ENCODE measurements at places on chromosomes 13 and 19.

GRCh38 chr13:74062933-74063332 lies 71.3 kb downstream of the KLF12 start:
- no peak for DNase-seq

DNA sequence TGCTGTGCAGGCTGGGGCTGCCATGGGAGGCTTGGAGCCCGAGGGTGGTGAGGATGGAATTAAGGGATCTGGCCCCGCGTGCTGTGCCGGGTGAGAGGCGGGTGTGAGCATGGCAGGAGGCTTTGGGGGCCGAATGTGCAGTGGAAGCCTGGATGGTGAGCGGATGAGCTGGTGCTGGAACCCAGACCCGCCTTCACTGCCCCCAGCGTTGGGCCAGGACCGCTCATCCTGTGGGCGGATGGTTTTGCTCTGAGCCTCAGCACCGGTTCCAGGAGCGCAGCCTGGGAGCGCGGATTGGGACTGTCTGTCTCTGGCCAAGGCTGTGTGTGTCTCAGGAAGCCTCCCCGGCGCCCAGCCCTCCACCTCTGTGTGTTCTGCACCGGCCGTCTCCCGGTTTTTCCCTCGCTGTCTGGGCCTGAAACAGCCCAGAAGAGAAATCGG lies 16.7 kb downstream of the KDM4B start:
- DNase-seq: no peak

DNA sequence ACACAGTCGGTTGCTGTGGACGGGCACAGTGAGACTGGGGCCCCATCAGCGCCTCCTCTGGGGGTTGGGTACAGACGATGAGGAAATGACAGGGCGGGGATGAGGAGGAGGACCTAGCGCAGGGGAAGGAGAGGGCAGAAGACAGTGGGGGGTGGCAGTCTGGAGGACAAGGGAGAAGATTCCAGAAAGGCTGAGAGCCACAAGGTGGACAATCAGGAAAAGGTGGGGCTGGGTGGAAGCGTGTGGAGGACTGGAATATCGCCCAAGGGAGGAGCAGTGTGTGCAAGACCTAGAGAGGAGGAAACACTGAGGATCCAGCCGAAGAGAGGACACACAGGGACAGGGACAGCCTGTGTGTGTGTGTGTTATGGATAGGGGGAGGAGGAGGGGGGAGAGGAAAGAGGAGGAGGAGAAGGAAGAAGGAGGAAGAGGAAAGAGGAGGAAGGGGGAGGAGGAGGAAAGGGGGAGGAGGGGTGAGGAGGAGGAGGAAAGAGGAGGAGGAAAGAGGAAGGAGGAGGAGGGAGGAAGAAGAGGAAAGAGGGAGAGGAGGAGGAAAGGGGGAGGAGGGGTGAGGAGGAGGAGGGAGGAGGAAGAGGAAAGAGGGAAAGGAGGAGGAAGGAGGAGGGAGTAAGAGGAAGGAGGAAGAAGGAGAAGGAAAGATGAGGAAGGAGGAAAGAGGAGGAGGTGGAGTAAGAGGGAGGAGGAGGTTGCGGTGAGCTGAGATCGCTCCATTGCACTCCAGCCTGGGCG lies 15.8 kb upstream of the GARIN5A start:
- DNase-seq: no peak

DNA sequence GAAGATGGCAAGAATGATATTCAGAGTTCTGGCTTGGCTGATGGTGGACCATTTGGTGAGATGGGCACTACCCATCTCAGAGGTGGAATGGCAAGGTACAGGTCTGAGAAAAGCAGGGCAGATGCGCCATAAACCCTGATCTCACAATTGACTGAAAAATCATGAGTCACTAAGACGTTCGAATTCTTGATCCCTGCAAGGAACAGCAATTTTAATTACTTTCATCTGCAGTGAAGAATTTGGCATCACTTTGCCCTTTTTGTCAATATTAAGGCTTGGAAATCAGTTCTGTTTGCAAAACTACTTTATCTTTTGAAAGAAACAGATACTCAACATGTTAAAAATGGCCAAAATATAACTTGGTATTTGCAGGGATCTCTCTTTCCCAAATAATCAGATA lies 38.1 kb downstream of the HTR2A start:
- DNase-seq: no peak

GRCh38 chr13:93080587-93080986 lies 146.0 kb upstream of the GPC6 start:
- DNase-seq: no peak

DNA sequence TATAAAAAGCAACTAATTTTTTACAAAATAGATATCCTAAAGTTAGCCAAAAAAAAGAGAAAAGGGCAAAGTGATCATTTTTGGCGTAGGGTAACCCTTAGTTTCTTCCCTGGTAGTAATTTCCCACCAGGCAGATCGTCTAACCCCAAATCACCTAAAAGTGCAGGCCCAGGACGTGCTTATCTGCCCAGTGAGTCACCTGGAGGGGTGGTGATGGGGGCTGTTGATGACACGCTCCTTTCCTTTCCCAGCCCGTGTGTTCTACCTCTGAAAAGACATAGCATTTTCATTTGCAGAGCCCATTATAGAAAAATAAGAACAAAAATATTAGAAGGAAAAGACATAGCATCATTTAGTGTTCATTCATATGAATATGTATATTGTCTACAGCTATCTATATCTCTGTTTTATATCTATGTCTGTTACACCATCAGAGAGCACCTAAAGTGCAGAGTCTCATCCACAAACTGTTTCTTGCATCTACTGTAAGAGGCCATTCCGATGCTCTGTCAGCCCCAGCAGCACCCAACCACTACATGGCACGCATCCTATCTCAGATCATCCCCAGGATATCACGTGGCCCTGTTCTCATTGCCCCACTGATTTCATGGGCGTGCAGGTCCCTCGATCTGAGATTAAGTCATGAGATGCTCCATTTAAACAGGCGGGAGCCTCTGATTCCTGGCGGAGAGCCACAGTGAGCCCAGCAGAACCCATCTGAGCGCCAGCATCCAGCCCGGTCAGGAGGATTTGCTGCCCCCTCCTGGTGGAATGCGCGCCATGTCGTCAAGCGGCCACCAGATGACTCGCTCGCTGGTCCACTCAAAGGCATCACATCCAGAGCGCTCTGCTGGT lies 8.5 kb upstream of the LILRB3 start:
- DNase-seq: no peak

DNA sequence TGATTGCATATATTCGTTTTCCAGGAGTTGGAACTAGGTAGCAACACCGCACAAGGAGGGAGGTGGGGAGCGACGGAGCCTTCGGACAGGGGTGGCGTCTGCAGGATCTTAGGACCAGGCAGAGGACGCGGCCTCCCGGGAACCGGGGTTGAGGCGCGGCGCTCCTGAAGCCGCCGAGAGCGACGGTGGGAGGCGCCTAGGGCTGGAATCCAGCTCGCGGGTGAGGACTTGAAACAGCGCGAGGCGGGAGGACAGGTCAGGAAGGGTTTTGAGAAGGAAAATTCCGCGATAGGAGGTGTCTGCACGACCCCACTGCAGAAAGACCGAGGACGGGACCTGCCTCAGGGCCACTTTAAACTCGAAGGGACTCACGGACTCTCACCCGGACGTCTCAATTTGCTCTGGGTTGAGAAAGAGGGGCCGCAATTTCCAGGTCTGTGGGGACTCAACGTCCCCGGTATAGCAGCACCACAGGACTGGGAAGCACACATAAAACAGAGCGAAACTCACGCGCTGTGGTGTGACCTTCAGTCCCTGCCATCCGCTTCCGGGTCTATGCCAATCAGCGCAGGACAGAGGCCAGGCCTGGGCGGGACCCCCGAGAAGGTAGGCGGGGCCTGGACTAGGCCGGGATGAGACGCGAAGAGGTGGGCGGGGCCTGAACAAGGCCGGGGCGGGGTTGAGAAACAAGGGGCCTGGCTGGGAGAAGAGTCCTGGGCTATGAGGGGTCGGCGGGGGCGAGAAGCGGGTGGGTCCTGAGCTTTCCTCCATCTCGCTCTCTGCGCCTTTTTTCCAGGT lies at the start of gene ZNF320:
Gene ZNF320, minus strand, starts transcription at position 498 of the 798 bp plus-strand sequence. CDS start 7,380 bp downstream, outside the sequence.
- peak; percentile 49 for DNase-seq

- DNase-seq: no peak
Measured at GRCh38 chr13:91141543-91142061, 205.9 kb upstream of the MIR17HG start.

- no peak for DNase-seq
Measured at GRCh38 chr13:81487151-81487550, 1146.2 kb upstream of the SPRY2 start.

DNA sequence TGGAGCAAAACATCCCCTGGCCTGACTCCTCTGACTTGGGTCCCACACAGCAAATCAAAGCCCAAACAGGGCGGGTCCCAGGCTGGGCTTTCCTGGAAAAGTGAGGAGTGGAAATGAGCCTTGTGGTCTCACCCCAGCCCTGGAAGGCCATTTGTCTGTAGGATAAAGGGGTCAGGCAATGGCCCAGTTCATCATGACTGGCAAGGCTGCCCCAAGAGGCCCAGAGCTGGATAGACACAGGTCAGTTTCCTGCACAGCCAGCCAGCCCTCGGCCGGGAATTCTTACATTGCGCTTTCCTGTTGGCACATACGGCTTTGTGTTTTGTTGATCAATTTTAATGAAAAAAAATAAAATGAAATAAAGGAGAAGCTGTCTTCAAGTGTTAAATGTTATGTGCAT lies 174.3 kb downstream of the TSHZ3 start:
- no peak for DNase-seq
